ENCODE measurements at places on chromosomes 12 and 14. TPM values are rescaled to one million over a fixed set of nuclear protein-coding genes. Genes with fewer than 3 reads are reported as not detected.

AMN gene
- not detected for total RNA-seq

PABPN1 gene
- total RNA-seq = 82.9 TPM

MBD6 gene
- total RNA-seq = 39.9 TPM

DPPA3 gene
- total RNA-seq = not detected

HOXC12 gene
- not detected for total RNA-seq

KRT82 gene
- total RNA-seq = not detected

PRPF40B gene
- 30.1 TPM for total RNA-seq

CRIP1 gene
- 68.2 TPM for total RNA-seq

FOXN4 gene
- not detected for total RNA-seq

GLTP gene
- total RNA-seq = 23.3 TPM

WNK1 gene
- total RNA-seq = 227 TPM

FRMD6 gene
- 9.1 TPM for total RNA-seq

- no peak for DNase-seq
Measured at GRCh38 chr14:99413172-99413571, 67.5 kb downstream of the SETD3 start.

GRCh38 chr14:75090353-75090752, 20.9 kb downstream of the ZC2HC1C start:
- DNase-seq = no peak

DNA sequence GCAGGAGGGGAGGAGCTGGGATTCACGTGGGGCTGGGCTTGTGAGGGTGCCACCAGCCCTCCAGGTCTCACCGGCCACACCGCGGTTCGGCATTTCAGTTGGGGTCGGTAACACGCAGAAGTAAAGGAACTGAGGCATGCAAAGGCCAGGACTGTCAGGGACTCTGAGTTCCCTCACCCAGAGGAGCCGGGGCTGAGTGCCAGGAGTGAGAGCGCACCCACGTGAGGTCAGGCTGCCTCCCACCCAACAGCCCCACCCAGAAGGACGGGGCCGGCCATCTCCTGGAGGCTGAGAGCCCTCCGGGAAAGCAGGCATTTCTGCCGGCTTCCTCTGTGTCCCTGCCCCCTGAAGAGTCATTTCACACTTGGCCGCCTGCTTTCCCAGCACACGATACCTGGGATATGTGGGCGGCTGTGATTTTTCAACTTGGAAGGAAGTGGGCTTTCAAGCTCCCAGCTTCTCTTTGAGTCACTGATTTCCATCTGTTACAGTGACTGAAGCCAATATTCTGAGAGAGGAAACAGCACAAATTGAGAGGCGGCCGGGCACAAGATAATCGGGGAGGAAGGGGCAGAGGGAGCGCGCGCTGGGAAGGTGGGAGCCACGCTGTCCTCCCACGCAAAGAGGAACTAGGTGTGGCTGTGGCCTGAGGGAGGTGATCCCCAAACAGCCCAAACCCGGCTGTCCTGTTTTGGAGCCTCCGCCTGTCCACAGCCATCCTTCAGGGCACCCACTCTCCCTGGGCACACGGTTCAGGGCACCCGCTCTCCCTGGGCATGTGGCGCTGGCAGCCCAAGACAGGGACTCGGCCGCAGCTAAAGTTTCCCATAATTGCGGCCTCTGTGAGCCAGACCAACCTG, 19.0 kb downstream of the GALNT9 start:
- DNase-seq = no peak

- peak; percentile 83 for DNase-seq
Measured at GRCh38 chr14:68607867-68608573, 184.8 kb downstream of the ZFP36L1 start.

DNA sequence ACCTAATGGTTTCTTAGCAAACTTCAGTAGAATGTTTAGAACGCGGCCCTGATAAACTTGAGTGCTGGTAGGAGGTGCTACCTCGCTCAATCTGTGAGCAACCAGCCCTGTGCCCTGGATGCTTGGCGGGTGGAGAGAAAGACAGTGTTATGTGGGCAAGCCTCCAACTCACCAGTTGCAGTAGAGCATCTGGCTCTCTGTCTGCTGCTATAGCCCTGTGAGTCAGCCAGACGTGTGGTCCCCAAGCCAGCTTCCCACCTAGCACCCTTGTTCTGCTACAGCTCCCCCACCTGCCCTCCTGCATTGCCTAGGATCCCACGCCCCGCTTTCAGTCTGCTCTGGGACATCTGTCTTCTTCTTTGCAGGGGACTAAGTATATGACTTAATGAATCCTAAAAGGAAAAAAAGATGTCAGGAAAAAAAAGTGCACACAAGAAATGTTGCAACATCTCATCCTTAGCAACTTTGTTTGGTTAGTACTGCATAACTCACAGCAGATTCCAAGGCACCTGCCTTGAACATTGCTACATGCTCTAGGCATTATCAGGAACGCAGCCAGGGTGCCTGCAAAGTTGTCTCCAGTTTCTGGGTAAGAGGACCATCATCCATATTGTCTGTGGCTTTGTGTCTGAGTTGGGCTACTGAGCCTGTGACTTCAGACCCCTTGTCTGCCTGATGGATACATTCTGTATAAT, 13.6 kb downstream of the SNRNP35 start:
- DNase-seq = no peak

DNA sequence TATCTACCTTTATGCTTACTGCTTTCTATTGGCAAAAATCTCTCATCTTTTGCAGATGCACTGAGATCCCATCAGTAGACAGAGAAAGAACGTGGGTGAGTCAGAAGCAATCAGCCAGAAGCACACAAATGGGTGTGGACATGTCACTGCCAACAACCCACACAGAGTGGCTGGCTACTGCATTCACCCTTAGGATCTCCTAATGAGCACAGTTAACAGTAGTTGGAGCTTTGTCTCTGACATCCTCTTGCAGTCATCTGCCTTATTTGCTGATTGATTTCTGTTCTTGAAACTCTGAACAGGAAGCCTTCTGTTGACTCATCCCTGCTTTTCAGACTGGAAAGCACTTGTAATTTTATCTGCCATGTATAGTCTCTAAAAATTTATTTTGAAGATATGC, 117.2 kb downstream of the RGS6 start:
- DNase-seq = no peak

GRCh38 chr14:58824796-58825195, 187.0 kb downstream of the DACT1 start:
- DNase-seq = no peak

GRCh38 chr12:30925607-30926242, 823 bp upstream of the TSPAN11 start:
- DNase-seq = no peak

GRCh38 chr12:47910981-47911380, 6.2 kb upstream of the VDR start:
- DNase-seq = no peak

DNA sequence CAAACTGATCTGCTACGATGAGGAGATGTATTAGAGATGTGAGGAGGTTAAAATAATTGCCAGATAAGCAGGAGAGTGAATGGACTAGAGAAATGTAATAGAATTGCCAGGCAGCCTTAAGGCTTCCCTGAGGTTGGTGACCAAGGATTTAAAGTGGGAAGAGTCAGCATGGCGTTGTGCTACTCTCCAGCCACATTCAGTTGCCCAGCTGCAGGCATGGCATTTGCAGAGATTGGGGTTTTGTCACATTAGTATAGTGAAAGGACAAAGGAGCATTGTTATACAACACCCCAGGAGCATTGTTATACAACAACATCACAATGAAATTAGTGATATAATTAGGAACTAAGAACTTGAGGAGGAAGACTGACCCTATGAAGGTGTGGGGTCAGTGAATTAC, 31.7 kb downstream of the MARK3 start:
- no peak for DNase-seq

DNA sequence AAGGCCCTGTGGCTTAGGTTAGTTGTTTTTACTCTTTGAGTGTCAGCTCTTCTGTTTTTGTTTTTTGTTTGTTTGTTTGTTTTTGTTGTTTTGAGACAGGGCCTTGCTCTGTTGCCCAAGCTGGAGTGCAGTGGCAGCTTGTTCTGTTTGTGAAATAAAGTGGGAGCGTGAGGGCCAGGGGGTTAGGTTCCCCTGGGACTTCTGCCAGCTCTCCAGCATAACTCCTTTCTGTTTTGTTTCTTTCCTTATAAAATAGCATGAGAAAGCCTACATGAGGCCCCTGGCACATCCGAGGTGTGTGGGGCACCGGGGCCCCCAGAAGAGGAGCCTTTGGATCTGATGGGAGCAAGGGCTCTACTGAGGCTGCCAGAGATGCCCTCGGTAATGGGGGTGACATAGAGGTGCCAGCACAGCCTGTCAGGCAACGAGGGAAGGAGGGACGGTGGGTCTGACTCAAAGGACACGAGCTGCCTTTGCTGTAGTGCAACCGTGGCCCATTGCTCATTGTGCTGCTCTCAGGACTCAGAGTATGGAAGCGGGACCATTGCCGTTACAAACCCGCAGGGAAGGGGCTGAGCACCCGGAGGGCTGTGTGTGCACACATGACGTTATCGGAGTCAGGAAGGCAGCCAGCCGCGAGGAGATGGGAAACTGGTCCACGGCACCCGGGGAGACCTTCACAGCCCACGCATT, 9.1 kb upstream of the SERPINA11 start:
- no peak for DNase-seq

DNA sequence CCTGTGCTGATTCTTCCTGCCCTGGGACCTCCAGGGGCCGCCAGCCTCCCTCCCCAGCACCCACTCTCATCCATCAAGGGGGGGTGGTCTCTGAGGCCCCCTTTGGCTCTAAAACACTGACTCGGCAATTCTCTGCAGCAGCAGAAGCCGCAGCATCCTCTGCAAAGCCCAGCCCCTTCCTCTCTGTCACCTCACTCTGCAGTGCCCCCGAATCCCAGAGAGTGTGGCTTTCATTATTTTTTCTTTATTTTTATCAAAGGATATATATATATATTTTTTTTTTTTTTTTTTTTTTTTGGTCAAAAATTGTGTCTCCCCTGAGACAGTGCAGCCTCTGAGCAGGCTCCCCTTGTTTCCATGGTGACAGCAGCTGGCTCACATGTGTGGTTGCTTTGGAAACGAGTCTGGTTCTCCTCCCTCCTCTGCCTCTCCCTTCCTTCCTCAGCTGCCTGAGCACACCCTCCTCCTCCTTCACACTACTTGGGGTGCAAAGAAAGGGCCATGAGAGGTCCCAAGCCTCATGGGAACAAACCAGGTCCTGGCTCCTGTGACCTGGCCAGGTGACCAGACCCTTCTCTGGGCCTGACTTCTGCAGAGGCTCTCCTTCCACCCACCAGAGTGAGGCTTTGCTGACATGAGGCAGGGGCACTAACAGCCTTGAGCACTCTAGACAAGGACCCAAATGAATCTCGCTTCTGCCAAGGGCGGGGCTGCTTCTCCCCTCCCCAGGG, 100.5 kb downstream of the LRRC74A start:
- DNase-seq = no peak

GRCh38 chr12:111953455-111953854, 59.5 kb downstream of the TMEM116 start:
- no peak for DNase-seq

- no peak for DNase-seq
Measured at GRCh38 chr12:108457006-108457733, 57.9 kb upstream of the FICD start.

DNA sequence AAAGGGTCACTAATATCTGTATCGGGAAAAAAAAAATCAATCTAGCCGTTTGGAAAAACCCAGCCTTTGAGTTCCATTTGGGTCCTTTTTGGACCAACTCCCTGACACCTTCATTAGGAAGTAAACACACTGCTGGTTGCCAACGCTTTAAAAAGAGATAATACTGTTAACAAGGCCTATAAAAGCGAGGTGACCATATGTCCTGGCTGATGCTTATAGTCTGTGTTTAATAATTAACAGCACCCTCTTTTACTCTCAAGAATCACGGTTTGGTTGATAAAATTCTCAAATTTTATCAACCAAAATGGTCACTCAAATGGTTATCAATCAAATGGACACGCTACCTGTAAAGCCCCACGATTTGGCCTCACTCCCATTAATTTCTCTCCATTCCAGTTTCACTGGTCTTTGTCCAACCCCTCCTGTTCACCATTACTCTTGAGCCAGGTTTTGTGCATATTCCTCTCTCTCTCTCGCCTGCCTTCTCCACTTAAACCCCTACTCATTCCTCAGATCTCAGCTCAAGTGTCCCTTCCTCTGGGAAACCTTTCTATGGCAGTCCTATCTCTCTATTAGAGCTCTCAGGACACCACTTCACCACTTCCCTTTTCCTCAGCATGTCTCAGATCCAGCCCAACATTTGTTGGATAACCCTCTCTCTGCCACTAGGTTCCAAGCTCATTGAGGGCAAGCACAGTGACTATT, 9.5 kb downstream of the BTG1 start:
- no peak for DNase-seq

Data from cardiac septum (tissue), 1 donor.